Nephron progenitor cell (in vitro differentiated cells): ENCODE measurements at places on chromosomes 1 and 21.

DNA sequence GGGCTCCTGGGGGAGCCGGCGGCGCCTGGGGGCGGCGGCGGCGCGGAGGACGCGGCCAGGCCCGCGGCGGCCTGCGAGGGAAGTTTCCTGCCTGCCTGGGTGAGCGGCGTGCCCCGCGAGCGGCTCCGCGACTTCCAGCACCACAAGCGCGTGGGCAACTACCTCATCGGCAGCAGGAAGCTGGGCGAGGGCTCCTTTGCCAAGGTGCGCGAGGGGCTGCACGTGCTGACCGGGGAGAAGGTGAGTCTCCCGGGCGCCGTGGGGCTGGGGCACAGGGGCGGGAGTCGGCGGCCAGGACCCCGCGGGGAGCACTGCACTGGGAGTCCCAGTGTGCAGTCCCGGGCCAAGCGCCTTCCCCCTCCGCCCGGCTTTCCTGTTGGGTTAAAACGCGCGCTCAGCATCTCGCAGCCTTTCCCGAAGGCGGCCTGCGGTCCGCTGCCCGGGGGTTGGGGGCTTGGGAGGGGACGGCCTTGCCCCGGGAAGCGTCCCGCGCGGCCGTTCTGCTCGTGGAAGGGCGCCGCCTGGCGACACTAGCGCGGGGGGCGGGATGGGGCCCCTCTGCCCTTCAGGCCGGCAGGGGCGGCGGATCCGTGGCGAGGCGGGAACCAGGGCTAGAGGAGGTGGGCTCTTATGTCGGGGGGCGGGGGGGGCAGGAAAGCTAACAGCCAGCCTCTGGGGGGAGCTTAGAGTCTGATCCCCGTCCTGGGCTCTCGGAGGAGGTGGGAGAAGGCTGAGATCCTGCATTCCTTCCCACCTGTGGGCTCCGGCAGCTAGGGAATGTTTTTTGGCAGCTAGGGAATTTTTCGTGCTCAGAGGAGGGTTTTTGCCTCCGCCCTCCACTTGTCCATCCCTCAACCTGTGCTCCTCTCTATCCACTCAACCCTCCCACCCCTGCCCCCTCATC is 1.1 kb downstream of the HUNK start:
- DNase-seq: peak; percentile 91

- no peak for DNase-seq
Observed at GRCh38 chr1:113321771-113322387, 68.4 kb upstream of the MAGI3 start.

- no peak for DNase-seq
Observed at GRCh38 chr1:22922640-22923039, 50.0 kb downstream of the LACTBL1 start.

DNA sequence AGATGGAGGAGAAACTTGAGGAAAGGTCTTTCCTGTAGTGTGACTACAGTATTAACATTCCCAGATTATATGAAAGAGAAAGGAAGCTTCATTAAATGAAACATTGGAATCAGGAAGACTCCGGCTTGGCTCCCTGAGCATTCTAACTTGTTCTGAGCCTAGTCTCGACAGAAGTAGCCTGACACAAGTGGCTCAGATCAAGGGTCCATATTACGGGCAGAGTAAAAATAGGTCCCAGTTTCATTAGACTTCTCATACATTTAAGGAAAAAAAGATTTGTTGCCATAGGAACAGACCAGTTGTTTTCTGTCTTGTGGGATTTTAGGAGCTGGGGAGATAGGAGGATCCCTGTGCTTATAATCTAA is 12.8 kb downstream of the SMAP2 start:
- DNase-seq: no peak

- no peak for DNase-seq
Observed at GRCh38 chr1:84721152-84721551, 30.9 kb upstream of the SSX2IP start.

DNA sequence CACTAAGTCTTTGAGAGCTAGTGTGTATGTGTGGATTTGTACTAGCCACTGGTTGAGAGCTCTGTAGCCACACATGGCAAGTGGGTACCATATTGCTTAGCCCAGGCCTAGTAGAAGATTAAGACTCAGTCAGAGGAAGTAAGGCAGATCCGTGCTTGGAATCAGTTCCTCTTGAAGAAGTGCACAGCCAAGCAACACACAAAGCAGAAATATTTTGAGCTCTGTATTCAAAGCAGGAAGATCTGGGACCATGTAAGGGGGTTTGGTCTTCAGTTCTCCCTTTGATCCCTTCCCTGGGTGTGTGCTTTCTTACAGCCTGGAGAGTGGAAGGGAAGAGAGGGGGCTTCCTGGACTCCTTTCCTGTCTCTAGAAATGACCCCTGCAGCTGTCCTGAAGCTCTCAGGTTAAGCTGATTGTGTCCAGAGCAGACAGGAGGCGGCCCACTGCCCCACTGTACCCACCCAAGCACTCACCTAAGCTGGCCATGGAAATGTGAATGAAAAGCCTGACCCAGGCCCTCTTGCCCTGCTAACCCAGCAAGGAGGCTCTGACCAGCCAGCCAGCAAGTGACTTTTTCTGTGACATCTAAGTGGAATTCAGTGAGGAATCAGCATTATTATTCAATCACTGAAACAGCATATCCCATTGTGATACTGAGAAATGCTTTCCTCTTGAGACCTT is 3.6 kb downstream of the ETS2 start:
- no peak for DNase-seq

GRCh38 chr1:38872401-38873026 is 634 bp downstream of the MYCBP start:
- DNase-seq: peak; percentile 38

GRCh38 chr1:225777058-225777582 is 506 bp upstream of the SRP9 start:
- DNase-seq: no peak

DNA sequence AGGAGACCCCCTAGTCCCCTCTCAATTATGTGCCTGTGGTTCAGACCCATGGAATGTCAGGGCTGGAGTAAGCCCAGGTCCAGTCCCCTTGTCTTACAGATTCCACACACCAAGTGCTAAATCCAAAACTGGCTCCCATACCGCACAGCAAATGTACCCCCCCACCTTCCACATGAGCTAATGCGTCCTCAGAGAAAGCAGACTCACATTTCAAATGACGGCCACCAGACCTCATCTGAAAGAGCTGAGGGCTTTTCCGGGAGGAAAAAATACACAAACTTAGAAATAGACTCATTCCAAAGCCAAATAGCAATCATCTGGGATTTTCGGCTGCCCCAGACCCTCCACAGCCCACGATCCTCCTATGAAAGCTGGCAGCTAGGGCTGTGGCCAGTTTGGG is 12.8 kb upstream of the CNTN2 start:
- DNase-seq: no peak

DNA sequence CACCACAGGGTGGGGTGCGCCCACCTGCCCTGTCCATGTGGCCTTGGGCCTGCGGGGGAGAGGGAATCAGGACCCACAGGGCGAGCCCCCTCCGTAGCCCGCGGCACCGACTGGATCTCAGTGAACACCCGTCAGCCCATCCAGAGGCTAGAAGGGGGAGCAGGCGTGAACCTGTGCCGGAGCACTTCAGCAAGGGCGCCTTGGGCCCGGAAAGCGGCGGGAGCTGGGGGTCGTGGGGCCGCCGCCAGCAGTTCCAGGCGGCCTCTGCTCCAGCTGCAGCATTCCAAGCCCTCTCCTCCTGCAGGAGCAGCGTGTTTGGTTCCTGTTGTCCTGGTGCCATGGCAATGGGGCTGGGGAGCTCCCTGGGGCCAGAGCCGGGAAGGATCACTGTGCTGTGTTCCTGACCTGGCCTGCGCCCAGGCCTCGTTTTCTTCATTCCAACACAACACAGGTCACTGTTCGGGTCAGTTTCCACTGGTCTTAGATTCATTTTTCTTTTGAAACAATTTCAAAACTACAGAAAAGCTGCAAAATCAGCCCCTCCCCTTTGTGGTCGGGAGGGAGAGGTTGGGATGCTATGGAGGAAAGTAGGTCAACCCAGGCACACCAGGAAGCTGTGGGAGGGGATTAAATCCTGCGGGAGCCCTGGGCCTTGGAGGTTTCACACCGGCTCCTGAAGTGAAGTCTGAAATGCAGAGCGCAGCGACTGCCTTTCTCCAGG is 18.8 kb downstream of the SLX9 start:
- peak; percentile 44 for DNase-seq

DNA sequence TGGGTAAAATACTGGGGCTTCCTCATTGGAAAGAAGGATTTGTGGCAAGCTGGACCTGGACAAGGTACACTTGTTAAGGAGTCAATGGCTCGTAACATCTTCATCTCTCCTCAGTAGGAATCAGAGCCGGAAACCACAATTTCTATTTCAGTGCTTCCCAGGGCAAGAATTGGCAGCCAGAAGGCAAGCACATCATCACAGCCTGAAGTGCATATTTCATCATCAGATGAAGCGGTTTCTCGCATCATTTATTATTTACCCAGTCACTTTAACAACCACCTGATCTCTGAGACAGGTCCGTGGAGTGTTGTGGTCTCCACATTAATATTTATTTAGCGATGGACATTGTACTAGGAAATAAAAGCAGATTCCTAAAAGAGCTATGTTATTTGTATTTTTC is 55.0 kb downstream of the KCNJ15 start:
- DNase-seq: no peak

GRCh38 chr21:28687586-28687985 is 305.1 kb downstream of the LTN1 start:
- no peak for DNase-seq

- DNase-seq: no peak
Observed at GRCh38 chr21:32794644-32795079, 23.1 kb upstream of the PAXBP1 start.

GRCh38 chr1:84782881-84783280 is 92.6 kb upstream of the SSX2IP start:
- no peak for DNase-seq

DNA sequence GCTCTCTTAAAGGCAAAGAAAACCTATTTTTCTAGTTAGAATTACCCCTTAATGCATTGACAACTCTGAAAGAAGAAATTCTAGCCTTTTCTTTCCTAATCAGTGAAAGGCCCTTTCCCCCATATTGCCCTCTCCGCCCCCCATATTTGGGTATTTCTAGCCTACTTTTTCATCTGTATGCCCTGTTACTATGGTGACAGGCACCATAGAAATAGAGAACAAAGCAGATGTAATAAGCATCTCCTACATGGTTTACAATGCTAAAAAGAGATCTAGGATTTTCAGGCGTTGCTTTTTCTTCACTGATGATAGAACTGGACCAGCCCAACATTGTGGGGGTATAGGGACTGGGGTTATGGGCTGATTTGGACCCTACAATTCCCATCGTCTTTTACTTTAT is 14.5 kb downstream of the LRRC8B start:
- DNase-seq: no peak

GRCh38 chr1:84143796-84144565 is at the start of gene PRKACB:
PRKACB (plus strand) TSS chr1:84144271; CDS start chr1:84144362, 91 bp downstream.
- DNase-seq: no peak

- DNase-seq: no peak
Observed at GRCh38 chr1:111474106-111474505, 322 bp downstream of the C1orf162 start.

GRCh38 chr1:31476891-31477846 is 64.2 kb downstream of the SERINC2 start:
- DNase-seq: no peak

- no peak for DNase-seq
Observed at GRCh38 chr1:21939650-21940374, 2.7 kb upstream of the HSPG2 start.

DNA sequence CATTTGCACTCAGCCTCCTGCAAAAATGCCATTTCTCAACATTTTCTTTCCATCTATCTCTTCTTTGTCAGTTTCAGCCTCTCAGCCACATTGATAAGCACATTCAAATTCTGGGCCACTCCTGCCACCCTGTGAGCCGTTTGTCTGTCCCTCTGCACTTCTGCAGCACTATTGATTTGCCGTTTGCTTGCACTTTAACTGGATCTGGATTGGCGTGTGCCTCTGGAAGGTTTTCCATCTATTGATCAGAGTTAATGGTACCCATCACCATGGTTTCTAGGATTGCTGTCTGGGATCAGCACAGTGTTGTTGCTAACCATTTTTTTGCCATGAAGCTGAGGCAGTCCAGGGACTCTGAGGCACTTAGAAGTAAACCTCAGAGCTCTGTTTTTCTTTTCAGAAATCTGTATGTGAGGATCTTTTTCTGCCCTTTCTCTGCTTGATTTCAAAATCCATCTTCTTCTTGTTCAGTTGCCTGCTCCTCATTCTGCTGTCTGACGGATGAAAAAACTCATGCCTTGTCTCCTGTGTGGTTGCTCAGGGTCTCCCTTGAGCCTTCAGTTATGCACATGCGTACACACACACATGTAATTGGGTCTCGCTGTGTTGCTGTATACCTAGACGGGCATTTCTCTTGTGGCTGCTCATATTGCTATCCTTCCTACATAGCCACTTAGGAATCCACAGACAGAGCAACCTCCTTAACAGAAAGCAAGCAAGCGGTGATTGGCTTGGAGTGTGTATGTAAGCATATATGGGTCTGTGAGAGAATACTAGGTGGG is 67.9 kb downstream of the NOS1AP start:
- DNase-seq: no peak

DNA sequence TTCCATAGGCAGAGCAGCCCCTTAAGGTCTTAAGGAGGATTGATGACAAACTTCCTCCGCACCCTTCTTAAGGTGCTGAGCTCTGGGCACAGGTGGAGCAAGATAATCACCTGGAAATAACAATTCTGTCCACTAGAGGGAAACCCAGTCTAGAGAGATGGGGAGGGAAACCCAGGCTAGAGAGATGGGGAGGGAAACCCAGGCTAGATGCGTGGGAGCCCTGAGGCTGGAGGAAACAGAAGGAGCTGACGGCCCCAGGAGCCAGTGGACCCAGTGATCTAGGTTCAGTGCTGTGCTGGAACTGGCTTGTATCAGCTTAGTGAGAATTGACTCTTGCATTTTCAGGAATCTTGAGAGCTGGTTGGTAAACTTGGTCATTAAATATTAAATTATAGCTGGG is 17.8 kb upstream of the MYCL start:
- peak; percentile 48 for DNase-seq

- DNase-seq: no peak
Observed at GRCh38 chr21:31248598-31248997, 95.5 kb downstream of the TIAM1 start.

DNA sequence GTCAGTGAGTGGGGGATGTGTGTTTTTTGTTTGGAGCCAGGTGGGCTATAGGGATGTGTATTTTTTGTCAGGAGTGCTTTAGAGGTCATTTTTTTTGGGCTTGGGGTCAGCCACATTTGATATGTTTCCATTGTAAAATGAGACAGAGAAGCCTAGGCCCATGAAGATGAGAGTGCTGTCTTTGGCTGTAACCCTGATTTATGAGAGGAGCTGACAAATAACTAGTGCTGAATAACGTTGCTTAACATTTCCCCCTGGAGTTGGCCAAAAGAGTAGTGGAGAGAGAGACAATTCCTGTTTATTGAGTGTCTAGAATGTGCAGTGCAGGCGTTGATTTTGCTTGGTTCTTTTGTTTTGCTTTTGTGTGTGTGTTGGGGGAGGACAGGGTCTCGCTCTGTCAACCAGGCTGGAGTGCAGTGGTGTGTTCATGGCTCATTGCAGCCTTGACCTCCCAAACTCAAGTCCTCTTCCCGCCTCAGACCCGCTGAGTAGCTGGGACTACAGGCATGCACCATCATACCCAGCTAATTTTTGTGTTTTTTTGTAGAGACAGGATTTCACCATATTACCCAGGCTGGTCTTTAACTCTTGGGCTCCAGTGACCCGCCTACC is 64.7 kb downstream of the S1PR1 start:
- DNase-seq: no peak

- DNase-seq: no peak
Observed at GRCh38 chr1:245906207-245906606, 600.9 kb downstream of the SMYD3 start.
